ENCODE measurements at places on chromosomes 11 and 22.

DNA sequence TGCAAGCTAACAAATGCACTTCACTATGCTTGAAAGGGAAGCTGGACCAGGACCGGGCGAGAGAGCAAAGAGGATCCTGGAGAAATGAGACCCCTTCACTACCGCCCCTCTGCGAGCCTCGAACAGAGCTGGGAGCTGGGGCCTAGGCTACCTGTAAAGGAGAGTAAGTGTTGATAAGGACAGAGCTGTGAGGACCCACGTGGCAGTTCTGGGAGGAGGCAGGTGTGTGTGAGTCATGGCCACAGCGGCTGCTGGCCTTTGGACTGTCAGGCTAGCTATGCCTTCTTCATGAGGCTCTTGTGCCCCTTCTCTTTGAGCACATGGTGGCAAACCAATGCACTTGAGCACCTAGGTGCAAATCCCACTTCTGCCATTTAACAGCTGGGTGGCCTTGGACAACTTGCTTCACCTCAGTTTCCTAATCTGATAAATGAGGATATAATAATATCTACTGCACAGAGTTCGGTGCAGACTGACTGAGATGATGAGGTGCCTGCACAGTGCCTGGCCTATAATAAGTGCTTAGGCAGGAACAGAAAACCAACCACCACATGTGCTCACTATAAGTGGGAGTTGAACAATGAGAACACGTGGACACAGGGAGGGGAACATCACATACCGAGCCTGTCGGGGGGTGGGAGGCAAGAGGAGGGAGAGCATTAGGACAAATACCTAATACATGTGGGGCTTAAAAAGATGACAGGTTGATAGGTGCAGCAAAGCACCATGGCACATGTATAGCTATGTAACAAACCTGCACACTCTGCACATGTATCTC is 35.3 kb upstream of the KCNJ11 start:
- no peak for DNase-seq

GRCh38 chr22:20130731-20131596 is 640 bp upstream of the ZDHHC8 start:
- DNase-seq: peak; percentile 47

- peak; percentile 89 for DNase-seq
Measured at GRCh38 chr11:44627911-44628729, 62.7 kb downstream of the CD82 start.

DNA sequence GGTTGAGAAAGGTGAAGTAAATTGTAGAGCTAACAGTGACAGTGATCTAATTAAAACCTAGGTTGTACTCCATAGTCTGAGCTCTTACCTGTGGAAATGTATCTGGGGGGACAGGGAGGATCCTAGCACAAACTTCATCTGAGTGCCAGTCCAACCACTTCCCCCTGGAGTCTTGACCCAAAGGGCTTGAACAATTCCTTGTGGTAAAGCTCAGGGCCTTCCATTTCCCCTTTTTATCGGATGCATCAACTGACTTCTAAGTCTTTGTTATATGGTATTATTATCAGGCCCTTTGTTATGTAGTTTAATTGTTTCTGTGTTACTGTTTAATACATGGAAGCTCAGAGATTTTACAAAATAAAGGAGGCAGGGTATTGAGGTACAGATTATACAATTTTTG is 140.2 kb upstream of the SESN3 start:
- no peak for DNase-seq

DNA sequence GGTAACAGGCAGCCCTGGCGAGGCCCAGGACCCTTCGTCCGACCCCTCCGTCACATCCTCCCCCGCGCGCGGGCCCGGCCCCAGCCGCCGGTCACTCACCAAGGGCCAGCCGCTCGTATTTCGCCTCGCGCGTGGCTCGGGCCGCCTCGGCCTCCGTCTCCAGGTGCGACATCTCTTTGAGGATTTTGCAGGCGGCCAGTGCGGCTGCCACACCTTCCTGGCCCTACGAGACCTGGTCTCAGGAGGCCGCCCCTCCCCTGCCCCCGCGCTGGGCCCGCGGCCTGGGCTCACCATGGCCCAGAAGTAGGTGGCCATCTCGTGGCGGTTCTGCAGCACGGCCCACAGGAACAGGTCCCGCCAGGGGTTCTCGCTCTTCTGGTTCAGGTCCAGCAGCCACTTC is 14.1 kb downstream of the TSSC4 start:
- no peak for DNase-seq

- no peak for DNase-seq
Measured at GRCh38 chr11:82899957-82900276, 313 bp downstream of the PRCP start.

DNA sequence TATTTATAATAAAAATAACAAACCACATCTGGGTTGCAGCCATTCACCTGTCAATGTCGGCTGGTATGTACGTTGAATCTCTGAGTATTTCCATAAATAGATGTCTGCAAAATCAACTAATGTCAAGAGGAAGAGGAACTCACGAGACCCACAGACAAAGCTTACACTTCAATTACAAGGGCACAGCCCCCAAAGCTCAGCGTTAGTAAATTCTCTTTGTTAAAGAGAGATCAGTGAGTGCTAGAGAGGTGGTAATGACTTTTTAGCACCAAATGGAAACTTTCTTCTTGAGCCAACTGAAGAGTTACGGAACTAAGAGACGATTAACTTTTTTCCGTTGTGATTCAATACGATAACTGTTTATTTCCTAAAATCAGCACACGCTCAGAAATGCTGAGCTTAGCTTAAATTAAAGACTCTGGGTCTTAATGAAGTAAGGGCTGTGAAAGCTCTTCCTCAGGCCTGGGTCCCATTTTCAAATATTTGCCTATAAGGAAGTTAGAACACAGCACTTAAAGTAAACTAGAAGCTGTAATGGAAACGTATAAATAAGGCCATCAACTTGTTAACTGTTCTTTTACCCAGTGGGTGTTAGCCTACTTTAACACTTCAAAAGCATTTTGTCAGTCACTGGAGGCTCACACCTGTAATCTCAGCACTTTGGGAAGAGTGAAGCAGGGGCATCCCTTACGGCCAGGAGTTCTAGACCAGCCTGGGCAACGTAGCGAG is 22.8 kb upstream of the TFIP11 start:
- no peak for DNase-seq

DNA sequence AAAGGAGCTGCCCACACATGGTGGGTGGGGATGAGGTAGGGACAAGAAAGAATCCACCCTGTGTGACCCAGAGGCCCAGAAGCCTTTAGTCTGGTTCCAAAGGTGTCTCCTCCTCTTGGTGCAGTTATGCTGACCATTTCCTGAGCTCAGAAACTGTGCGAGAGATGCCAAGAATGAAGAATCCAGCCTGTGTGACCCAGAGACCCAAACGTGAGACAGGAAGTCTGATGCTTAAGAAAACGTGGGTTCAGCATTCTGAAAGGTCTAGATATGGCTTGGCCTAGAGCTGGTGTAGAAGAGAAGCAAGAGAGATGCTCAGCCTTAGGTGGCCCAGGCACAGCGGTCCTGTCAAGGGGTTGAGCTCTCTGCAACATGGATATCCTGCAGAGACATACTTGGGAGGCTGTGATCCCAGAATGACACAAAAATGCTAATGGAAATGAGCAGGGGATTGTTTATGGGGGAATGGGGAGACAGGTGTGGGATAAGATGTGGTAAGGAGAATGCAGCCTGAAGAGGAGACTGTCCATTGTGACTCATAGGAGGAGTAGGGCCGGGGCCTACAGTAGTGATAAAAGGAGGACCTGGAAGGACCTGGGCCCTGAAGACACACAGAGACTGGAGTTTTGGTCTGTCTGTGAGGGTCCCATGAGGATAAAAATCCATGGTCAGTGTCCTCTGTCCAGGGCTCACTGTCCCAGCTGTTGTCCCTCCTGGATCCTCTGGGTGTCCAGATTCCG is 79.0 kb downstream of the ZNF280B start:
- DNase-seq: no peak
